B cell (primary cell): ENCODE measurements at places on chromosomes 5 and 9. TPM values are rescaled to one million over a fixed set of nuclear protein-coding genes. Genes with fewer than 3 reads are reported as not detected.

TMEM161B gene
- polyA plus RNA-seq: 12.7 and 20.4 TPM in 2 replicates

RABEPK gene
- polyA plus RNA-seq: 8.8 and 12.2 TPM in 2 replicates

ANXA2R gene
- 50.4 and 54.1 TPM in 2 replicates for polyA plus RNA-seq

DIAPH1 gene
- 59.7 and 61.5 TPM in 2 replicates for polyA plus RNA-seq

BARHL1 gene
- polyA plus RNA-seq: not detected in 2 replicates

GPR21 gene
- polyA plus RNA-seq: 0.13 TPM in 1 of 2 replicates, not detected in the other

ORM2 gene
- not detected in 2 replicates for polyA plus RNA-seq

DOCK8 gene
- 47.6 and 54.0 TPM in 2 replicates for polyA plus RNA-seq

ZNG1C gene
- polyA plus RNA-seq: 24.2 and 48.9 TPM in 2 replicates

SNX30 gene
- 3.8 and 6.3 TPM in 2 replicates for polyA plus RNA-seq

GRCh38 chr9:130432362-130432761 is 12.4 kb upstream of the ASS1 start:
- H3K4me3 ChIP-seq: no peak overlapping the region
- no peak for DNase-seq
- no peaks in the 10 kb centered on the region for H3K36me3 ChIP-seq
- H3K4me1 ChIP-seq: peaks cover 7% of the 10 kb centered on the region
- H3K27ac ChIP-seq: no peak overlapping the region
- peaks cover 44% of the 10 kb centered on the region for H3K27me3 ChIP-seq

DNA sequence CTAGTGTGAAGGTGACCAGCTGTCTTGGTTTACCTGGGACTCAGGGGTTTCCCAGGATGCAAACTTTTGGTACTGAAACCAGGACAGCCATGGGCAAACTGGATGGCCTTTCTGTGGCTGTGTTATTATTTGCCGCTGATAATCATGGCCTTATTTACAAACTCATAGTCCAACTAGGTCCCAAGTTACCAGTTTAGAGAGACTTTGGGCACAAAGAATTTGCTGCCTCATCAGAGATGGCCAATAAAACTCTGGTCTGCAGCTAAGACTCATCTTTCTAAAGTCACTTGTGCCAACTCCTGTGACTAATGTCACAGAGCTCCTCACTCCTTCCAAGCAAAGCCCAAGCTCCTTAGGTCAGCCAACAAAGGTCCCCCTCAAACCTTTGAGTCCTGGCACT is 47.5 kb upstream of the PLPP6 start:
- no peaks in the 10 kb centered on the region for H3K27me3 ChIP-seq
- no peaks in the 10 kb centered on the region for H3K36me3 ChIP-seq
- no peak overlapping the region for H3K4me3 ChIP-seq
- no peak overlapping the region for H3K27ac ChIP-seq

GRCh38 chr5:37391591-37391990 is 12.5 kb downstream of the WDR70 start:
- H3K4me3 ChIP-seq: no peak overlapping the region
- no peak overlapping the region for H3K27ac ChIP-seq
- peaks cover 24% of the 10 kb centered on the region for H3K36me3 ChIP-seq
- no peaks in the 10 kb centered on the region for H3K27me3 ChIP-seq
- no peaks in the 10 kb centered on the region for H3K4me1 ChIP-seq
- no peak for DNase-seq

GRCh38 chr9:69485466-69485865 is 160.5 kb downstream of the ENTREP1 start:
- no peak for DNase-seq
- no peaks in the 10 kb centered on the region for H3K36me3 ChIP-seq
- H3K4me3 ChIP-seq: no peak overlapping the region
- no peak overlapping the region for H3K27ac ChIP-seq
- H3K4me1 ChIP-seq: no peaks in the 10 kb centered on the region
- H3K27me3 ChIP-seq: no peaks in the 10 kb centered on the region

DNA sequence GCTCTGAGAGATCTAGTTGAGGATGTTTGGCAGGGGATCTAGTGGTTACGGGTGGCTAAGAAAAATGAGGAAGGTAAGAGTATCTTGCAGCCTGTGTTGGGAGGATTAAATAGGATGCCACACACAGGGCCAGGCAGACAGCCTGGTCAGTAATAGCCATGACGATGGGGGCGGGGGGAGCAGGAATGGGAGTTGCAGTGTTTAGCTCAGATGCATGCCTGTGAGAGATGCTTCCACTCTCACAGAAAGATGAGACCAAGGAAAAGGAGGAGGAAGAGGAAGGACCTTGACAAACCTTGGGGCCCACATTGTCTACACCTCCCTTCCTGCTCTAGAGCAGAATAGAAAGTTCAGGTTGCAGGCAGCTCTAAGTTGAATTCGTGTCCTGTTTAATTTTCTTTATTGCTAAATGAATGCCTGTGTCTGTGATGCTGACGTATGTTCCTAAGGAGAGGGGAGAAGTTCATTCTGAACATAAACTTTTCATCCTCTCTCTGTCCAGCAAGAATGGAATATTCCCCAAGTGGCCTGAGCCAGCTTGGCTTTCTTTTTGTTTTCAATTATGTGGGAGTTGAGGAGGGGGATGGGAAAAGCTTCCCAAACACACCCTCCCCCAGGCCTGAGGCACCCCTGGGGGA is 28.7 kb downstream of the TGFBI start:
- H3K27ac ChIP-seq: no peak overlapping the region
- no peaks in the 10 kb centered on the region for H3K4me1 ChIP-seq
- H3K36me3 ChIP-seq: no peaks in the 10 kb centered on the region
- no peaks in the 10 kb centered on the region for H3K27me3 ChIP-seq

GRCh38 chr9:26612211-26612610 is 280.4 kb downstream of the CAAP1 start:
- no peak for DNase-seq
- no peak overlapping the region for H3K4me3 ChIP-seq
- no peaks in the 10 kb centered on the region for H3K4me1 ChIP-seq
- H3K36me3 ChIP-seq: no peaks in the 10 kb centered on the region

- no peaks in the 10 kb centered on the region for H3K27me3 ChIP-seq
- peaks cover 20% of the 10 kb centered on the region for H3K36me3 ChIP-seq
- H3K4me3 ChIP-seq: no peak overlapping the region
- H3K4me1 ChIP-seq: peaks cover 26% of the 10 kb centered on the region
- peak overlapping the region; percentile 7 for H3K27ac ChIP-seq
These were observed 58.4 kb downstream of the ZCCHC7 start for GRCh38 chr9:37178742-37179141.

GRCh38 chr9:129270903-129271431 is 92.9 kb upstream of the IER5L start:
- peaks cover 21% of the 10 kb centered on the region for H3K4me1 ChIP-seq
- no peaks in the 10 kb centered on the region for H3K27me3 ChIP-seq
- H3K27ac ChIP-seq: peak overlapping the region; percentile 52
- DNase-seq: no peak

GRCh38 chr5:38434966-38435705 is 121.3 kb downstream of the LIFR start:
- DNase-seq: no peak
- no peak overlapping the region for H3K27ac ChIP-seq
- no peaks in the 10 kb centered on the region for H3K4me1 ChIP-seq
- H3K27me3 ChIP-seq: peaks cover 16% of the 10 kb centered on the region
- H3K4me3 ChIP-seq: no peak overlapping the region

DNA sequence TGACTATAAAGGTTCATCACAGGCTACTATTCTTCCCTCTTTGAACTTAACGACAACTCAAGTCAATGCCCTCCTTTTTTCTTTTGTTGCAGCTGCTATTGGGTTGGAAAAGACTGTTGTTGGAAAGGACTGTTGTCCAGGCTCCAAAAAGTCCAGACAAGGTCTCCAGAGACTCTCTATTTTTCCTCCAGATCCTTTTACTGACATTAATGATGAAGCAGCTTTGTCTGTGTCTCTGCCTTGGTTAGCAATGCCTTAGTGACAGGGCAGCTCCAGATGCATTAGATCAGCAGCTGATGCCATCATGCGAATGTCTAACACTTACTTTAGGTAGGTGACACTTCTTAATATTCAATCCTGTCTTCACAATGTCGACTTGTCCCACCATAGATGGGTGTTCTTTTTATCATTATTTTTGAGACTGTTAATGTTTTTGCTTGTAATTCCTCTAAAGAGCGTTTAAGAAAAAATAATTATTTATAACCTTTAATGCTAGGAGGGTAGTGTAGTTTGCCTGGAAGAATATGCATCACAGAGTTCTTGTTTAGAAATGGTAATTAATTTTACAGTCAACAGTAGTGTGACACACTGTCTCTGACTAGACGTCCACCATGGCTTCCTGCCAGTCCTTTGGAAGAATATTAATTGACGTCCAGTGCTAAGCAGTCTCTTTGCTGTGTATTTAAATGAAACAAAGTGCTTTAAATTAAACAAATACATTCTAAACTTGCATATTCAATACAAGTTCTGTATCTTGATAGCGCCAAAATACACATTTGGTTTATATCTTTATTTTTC is 492.2 kb downstream of the NR2F1-AS1 start:
- no peak overlapping the region for H3K27ac ChIP-seq
- H3K36me3 ChIP-seq: no peaks in the 10 kb centered on the region
- H3K4me1 ChIP-seq: no peaks in the 10 kb centered on the region

DNA sequence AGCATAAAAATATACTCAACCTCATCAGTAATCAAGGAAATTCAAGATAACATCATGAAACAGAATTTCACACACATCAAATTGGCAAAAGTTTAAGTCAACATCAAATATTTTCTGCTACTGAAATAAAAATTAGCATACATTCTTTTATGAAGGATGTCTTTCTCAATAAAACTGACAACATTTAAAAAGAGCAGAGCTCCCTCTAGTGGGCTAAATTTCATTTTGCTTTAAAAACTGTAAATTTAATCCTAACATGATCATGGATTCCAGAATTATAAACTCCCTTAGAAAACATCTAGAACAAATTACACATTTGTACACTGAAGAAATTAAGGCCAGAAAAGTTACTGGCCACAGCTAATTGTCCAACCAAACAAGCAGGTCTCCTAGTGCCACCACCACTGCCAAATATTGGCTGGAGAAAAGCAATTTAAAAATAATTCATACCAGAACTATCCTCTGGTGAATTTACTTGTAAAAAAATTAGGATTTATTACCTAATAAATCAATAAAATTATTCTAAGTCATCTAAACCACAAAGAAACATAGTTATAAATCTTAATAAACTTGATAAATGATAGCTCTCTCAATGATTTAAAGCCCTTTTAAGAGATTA is 31.2 kb downstream of the DEPDC1B start:
- no peaks in the 10 kb centered on the region for H3K4me1 ChIP-seq
- no peak overlapping the region for H3K27ac ChIP-seq
- H3K36me3 ChIP-seq: no peaks in the 10 kb centered on the region
- no peak overlapping the region for H3K4me3 ChIP-seq
- H3K27me3 ChIP-seq: no peaks in the 10 kb centered on the region

DNA sequence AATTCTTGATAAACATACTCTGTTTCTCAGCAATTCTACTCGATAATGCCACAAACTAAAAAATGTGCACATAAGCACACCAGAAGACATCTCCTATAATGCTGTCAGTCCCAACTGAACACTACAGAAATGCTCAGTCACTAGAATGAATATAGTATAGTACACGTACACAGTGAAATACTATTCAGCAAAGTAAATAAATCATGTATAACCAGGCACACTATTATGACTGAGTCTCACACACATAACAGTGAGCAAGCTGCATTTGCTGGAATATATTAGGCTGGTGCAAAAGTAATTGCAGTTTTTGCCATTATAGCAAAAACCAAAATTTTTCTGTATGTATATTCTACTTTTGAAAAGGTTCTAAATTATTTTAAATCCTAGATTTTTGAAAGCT is 310.2 kb downstream of the CTNND2 start:
- no peak overlapping the region for H3K27ac ChIP-seq
- H3K4me3 ChIP-seq: no peak overlapping the region
- no peaks in the 10 kb centered on the region for H3K4me1 ChIP-seq
- DNase-seq: no peak
- H3K27me3 ChIP-seq: no peaks in the 10 kb centered on the region

DNA sequence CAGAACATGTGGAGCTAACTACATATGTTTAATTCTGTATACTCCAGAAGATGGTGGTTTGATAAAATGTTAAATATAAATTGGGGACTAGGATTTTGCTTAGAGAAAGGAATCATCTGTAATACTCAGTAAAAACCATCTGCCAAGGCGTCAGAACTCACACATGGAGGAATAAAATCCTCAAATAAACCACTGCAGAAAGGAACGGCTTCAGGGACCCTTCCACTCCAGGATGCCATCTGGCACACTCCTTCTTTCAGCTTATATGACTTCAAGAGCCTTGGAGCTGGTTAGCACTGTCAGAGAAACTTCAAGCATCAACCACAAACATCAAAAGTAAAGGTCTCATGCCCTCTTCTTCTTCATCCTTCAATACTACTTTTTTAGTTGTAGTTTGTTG is 360.6 kb downstream of the PLK2 start:
- no peaks in the 10 kb centered on the region for H3K27me3 ChIP-seq
- H3K4me3 ChIP-seq: no peak overlapping the region
- no peak for DNase-seq
- H3K36me3 ChIP-seq: no peaks in the 10 kb centered on the region
- H3K4me1 ChIP-seq: no peaks in the 10 kb centered on the region

- H3K27me3 ChIP-seq: no peaks in the 10 kb centered on the region
- H3K27ac ChIP-seq: no peak overlapping the region
These were observed 237.0 kb downstream of the IRX2 start for GRCh38 chr5:2514484-2514883.

- no peaks in the 10 kb centered on the region for H3K36me3 ChIP-seq
- H3K27me3 ChIP-seq: no peaks in the 10 kb centered on the region
- no peaks in the 10 kb centered on the region for H3K4me1 ChIP-seq
- H3K4me3 ChIP-seq: no peak overlapping the region
- DNase-seq: no peak
- H3K27ac ChIP-seq: no peak overlapping the region
These were observed 214.5 kb downstream of the SEMA5A start for GRCh38 chr5:9331372-9331771.

GRCh38 chr9:19517202-19517942 is 108.6 kb downstream of the ACER2 start:
- H3K27me3 ChIP-seq: no peaks in the 10 kb centered on the region
- H3K36me3 ChIP-seq: no peaks in the 10 kb centered on the region
- H3K27ac ChIP-seq: no peak overlapping the region
- H3K4me1 ChIP-seq: no peaks in the 10 kb centered on the region
- DNase-seq: no peak
- H3K4me3 ChIP-seq: no peak overlapping the region

- no peak for DNase-seq
- no peaks in the 10 kb centered on the region for H3K36me3 ChIP-seq
- H3K27me3 ChIP-seq: no peaks in the 10 kb centered on the region
- no peaks in the 10 kb centered on the region for H3K4me1 ChIP-seq
These were observed 460.2 kb downstream of the GADD45G start for GRCh38 chr9:90064971-90065370.

- H3K4me3 ChIP-seq: no peak overlapping the region
- no peaks in the 10 kb centered on the region for H3K4me1 ChIP-seq
- DNase-seq: no peak
- H3K36me3 ChIP-seq: no peaks in the 10 kb centered on the region
- H3K27me3 ChIP-seq: no peaks in the 10 kb centered on the region
These were observed 309.1 kb downstream of the ADAMTS6 start for GRCh38 chr5:65172486-65173129.
